ENCODE measurements at places on chromosomes 1 and 21.

- no peak for DNase-seq
Measured at GRCh38 chr1:184562806-184563205, 176.0 kb downstream of the C1orf21 start.

DNA sequence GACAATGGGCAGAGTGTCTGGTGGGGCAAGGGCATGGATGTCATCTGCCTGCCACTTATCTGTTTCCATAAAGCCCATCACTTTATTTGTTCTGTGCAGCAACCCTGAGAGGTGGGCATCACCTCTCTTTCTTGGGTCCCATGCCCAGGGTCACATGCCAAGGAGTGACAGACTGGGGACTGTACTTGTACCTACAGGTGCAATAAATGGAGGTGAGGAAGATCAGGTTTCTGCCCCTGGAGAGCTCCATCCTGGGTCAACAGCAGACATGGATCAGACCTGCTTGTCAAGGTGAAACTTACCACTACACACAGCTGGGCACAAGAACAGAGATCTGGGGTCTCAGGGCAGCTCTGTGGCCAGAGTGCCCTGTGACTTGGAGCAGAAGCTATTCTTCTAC, 18.4 kb upstream of the PRDM16 start:
- no peak for DNase-seq

DNA sequence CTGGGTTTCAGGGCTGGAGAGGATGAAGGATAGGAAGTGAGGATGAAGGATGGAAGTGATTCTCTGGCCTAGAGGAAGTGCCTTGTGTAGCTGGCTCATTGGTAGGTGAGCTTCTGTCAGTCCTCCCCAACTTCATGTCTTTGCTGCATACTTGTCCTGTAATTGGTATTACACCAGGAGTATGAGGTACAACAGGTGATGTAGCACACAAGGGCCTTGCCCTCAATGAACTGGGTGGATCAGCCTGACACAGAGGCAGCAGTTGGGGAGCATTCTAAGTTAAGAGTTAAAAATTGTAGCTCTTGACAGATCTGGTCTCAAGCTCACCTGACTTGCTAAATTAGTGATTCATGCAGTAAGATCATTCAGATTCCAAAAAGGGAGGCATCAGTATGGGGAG, 37.9 kb upstream of the CACNA1E start:
- no peak for DNase-seq

GRCh38 chr1:15928971-15929965, 46.6 kb downstream of the ZBTB17 start:
- no peak for DNase-seq

DNA sequence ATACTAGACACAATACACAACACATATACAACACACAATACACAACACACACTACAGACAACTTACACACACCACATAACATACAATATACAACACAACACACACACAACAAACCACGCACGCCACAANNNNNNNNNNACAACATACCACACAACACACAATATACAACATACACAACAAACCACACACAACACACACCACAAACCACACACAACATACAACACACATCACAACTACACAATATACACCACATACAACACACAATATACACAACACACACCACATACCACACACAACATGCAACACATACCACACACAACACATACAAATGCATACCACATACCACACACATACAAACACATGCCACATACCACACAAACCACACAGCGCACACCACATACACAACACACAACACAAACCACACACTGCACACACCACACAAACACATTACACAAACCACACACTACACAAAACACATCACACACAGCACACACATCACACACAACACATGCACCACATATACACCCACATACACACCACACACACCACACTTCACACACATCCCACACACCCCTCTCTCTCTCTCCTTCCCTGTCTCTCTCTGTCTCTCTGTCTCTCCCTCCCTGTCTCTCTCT, 108.3 kb downstream of the ETS2 start:
- no peak for DNase-seq

DNA sequence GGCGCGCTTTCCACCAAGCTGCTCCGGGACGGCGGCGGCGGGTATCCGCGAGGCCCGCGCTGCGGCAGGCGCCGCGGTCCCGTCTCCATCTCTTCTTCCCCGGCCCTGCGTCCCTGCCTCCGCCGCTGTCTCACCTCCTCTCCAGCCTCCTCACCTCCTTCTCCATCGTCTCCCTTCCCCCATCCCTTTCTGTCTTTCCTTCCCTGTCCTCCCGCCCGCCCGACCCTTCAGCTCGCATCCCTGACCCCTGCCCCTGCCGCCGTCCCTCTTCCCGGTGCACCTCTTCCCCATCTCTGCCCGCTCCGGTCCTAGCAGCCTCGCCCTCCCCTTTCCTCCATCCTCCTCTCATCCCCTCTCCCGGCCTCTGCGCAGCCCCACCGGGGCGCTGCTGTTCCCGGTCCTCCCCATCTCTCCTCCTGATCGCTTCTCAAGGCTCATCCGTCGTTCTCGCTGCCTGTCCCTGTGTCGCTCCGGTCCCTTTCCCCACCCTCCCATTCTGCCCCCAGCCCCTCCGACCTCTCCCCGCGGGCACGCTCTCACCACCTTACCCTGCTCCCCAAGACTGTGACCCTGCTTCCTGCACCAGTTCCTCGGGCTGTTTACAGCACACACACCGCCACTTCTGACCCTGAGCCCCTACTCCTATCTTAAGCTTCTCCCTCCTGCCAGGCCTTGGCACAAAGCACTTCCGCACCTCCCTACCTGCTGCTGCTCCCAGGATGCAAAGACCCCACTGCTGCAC, 760 bp upstream of the NPHP4 start:
- no peak for DNase-seq

DNA sequence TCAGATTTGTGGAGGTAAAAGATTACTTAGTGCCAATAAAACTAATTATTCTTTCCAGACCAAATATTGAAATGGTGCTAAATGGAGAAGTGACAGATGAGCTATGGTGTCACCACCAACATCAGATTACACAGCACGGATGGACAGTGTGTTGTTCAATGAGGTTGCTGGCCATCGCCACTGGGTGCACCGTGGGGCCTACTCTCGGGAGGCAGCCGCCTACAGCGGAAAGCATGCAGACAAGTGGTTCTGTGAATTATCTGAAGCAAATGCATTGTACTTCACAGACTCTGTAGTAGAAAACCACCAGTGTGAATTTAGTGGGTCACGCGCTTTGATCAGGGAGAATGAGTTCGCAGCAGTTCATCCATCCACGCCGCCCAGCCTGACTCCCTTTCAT, 42.3 kb downstream of the GNG4 start:
- no peak for DNase-seq

DNA sequence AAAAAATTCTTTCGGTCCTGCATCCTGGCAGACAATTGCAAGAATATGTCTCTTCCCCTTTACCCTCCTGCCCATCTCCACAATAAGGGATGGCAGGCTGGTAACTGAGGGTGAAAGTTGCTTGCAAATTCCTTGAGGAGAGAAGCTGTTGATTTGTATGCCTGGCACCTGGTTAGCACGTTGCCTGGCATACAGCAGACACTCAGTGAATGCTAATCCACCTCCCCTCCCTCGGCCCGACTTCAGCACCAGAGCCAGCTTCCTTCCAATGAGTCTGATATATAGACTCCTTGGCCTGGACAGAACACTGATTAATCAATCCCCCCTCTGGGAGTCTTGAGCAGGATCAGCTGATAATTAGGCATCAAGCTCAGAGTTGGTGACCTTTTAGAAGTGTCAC, 39.1 kb downstream of the KCNC4 start:
- DNase-seq: no peak

DNA sequence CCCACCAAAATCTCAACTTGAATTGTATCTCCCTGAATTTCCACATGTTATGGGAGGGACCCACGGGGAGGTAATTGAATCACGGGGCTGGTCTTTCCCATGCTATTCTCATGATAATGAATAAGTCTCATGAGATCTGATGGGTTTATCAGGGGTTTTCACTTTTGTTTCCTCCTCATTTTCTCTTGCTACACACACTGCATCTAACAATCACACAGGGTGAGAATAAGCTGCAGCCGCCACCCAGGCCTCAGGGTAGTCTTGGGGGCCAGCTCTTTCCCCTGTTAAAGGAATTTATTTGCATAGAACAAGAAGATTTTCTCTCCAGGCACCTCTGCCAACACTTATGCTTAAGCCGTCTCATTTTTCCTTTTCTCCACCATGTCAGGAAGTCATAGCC, 26.0 kb upstream of the GBP6 start:
- DNase-seq: no peak

GRCh38 chr1:157580179-157580827, 17.6 kb downstream of the FCRL4 start:
- peak; percentile 69 for DNase-seq

GRCh38 chr1:8206391-8206790, 111.5 kb upstream of the SLC45A1 start:
- no peak for DNase-seq

GRCh38 chr1:61293986-61294504, 211.7 kb downstream of the NFIA start:
- no peak for DNase-seq

- DNase-seq: no peak
Measured at GRCh38 chr1:60757485-60757884, 324.9 kb upstream of the NFIA start.

- DNase-seq: no peak
Measured at GRCh38 chr1:119079881-119080280, 60.6 kb downstream of the WARS2 start.

- DNase-seq: no peak
Measured at GRCh38 chr1:197307136-197307535, 39.1 kb downstream of the CRB1 start.

DNA sequence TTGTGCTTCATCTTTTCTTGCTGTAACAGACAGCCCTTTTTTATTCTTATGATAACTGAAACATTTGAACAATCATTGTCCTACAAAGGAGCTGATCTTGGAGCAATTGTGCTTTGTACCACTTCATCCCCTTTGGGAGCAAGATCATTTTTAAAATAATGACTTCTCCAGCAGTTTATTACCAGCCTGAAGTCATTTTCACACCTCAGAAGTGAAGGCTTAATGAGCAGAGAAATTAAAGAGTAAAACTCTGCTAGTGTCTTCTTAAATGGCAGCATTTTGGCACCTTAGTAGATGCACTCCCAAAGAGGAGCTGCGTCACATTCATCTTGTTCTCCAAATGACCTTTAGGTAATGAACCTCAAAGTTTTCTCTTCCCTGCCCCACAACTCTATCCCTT, 439.6 kb upstream of the CAMK1G start:
- DNase-seq: no peak

DNA sequence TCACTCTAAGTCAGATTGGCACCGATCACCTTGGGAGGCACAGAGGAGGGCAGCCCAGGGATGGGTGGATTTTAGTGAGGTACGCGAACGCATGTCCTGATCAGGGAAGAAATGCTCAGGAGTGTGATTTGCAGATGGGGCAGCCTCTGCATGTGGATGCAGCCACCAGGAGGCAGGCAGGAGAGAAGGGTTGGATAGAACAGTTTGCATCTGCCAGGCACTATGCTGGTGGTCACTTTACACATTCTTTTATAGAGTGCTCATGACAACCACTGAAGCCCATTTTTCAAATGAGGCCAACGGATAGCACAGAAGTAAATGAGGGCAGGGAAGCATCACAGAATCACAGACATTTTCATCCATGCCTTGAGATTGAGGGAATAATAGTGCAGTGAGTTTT, 5.7 kb downstream of the LAMB3 start:
- no peak for DNase-seq

All from SHP77 treated with DMSO at 0.1 percent for 48 hours (cell line).